ENCODE measurements at places on chromosomes 3 and 15.

GRCh38 chr15:100336061-100336460 is 5.7 kb downstream of the ADAMTS17 start:
- DNase-seq: no peak

- DNase-seq: peak; percentile 63
Observed at GRCh38 chr3:69094467-69095205, 9.9 kb downstream of the ARL6IP5 start.

DNA sequence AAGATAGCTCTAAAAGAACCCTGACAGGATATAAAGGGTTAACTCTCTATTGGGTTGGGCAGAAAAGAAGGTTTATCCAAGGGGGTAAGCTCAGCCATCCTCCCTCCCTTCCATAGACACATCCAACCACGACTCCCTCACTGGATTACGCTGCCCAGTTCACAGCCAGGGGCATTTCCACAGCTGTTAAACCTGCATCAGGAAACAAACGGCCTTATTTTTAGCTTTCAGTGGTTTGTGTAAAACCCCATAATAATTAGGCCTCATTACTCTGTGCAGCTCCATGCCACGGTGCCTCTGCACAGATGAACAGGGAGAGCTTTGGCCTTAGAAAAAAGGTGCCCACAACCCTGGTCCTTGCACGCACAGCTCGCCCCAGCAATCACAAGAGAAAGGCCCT is 110.6 kb downstream of the GABRB3 start:
- DNase-seq: no peak

GRCh38 chr15:87345961-87346360 is 910.6 kb downstream of the NTRK3 start:
- DNase-seq: no peak

- DNase-seq: no peak
Observed at GRCh38 chr3:124246949-124247348, 255.0 kb upstream of the ROPN1 start.

GRCh38 chr3:39130693-39131265 is 22.6 kb downstream of the CSRNP1 start:
- DNase-seq: no peak

DNA sequence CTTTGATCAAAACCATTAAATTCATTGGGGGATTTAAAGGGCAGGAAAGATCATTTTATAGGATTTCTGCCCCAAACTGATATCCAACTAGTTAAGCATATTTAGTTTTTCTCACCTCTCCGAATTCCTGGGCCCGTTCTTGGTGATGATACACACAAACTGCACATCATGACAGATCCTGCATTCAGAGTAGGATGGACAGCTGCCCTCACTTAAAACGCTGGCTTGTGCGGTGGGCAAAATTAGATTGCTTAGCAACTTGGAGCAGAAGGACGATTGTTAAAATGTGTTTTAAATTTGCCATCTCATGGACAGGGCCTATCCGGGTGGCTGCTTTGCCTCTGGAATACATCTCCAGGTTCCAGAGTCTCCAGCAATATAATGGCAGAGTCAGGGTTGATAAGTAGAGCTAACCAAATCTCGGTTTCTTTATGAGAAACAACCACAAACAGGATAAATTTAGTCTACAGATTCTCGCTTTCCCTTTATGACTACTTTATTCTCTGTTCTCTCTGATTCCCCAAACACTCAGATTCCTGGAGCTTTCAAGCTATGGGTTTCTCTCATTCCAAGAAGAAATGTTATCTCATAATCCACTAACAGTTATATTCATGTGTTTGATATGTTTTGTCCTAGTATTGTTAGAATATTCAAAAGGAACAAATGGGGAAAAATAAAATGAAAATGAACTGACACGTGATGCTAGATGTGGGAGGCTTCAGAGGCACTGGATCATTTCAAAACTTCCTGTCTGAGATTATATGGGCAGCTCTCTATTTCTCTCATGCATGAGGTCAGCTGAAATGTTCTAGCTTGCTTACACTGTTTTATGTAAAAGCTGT is 1014.1 kb upstream of the SEMA6D start:
- no peak for DNase-seq

DNA sequence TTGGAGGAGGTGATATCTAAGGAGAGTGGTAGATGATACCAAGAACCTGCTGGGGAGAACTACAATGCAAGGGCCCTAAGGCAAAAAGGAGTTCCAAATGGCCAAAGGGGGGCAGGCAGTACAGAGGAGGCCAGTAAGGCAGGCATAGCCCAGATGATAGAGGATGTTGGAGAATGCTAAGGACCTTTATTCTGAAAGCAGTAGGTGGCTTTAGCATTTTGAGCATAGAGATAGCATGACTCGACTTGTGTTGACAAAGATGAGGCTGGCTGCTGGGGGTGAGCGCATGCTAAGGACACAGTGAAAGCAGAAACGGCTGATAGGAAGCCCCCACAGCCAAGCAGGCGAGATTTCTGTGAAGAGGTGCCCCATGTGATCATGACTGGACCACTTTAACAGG is 419.3 kb downstream of the ERC2 start:
- DNase-seq: no peak

- peak; percentile 18 for DNase-seq
Observed at GRCh38 chr3:108527817-108528216, 17.4 kb upstream of the MYH15 start.

DNA sequence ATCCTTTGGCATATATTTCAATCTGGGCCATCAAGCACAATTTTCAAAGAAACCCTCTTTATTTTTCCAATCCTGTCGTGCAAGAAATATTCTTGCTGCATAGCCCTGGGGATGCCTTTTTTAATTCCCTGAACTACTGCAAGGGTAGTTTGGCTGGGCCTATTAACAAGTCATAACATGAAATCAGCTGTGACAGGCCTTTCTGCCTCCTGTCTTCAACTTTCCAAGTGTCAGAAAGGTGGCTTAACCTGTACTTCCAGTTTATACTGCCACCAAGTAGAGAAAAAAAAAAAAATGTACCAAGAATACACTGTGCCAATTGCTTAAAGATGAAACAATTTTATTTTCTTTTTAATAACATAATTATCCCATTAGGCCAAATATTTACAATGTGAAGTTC is 32.4 kb upstream of the SPPL2A start:
- no peak for DNase-seq

GRCh38 chr3:147521646-147522045 is 112.5 kb downstream of the ZIC1 start:
- DNase-seq: no peak

DNA sequence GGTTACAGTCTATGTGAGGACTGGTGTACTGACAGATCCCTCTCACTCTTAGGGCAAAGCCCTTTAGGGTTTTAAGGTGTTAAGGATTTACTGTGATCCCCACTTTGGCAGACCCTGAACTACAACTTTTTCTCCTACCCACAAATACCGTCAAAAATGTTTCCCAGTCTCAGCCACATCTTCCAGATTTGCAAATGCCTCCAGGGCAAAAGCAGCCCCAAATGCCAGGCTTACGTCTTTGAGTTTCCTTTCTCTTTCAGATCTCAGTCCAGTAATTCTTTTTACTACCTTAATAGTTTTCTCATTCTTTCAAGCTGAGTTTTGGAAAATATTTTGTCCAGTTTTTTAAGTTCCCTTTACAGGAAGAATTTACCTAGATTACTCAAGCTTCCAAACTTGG is 13.4 kb upstream of the ITGA11 start:
- no peak for DNase-seq

DNA sequence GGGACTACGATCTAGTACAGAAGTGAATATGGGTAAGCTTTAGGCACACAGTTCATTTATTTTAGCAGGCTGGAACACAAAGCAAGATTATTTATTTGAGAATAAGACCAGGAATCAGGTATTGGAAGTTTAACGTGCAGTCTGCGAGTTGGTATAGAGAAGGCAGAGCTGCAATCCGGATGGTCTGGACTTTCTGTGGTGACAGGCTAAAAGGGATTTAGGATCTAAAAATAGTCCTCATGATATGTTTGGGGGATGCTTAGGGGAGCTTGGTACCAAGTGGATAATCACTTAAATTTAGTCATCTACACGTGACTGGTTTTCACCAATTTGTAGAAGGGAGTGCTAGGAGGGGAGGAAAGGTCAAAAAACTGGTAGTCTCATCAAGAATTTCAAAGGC is 119.4 kb downstream of the DLG1 start:
- no peak for DNase-seq

DNA sequence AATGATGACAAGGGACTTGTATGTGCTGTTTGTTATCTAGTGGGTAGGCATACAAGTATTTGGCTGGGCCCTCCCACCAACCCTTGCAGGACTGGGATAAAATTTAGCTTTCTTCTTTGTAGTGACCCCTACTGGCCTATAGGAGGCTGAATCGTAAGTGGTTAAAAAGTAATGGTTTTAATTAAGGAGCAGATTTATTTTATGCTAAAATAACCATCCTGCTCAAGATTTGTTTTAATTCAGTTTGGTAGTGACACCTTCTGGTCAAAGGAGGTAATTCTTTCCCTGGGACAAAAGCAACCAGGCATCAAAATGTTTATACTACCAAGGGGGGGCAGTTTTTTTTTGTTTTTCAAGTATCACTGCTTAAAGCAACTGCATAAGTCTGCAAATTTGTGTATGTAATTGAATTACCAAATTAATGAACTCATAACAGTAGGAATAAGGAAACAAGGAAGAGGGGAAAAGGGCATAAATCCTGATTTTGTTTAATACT is 70.7 kb downstream of the TOP2B start:
- DNase-seq: peak; percentile 51

DNA sequence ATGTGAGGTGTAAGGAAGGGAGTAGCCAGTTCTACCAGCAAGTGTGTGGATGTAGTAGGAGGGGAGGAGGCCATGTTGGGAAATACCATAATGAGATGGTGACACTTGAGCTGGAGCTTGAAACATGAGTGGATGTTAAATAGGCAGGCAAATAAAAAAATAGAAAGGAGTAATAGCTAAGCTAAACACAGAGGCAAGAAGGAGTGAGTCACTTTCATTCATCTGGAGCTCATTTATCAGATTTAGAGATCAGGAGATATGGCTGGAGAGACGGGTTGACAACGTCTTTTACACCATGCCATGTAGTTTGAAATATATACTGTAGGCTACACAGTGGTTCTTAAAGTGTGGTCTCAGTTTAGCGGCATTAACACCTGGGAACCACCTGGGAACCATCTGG is 390.5 kb downstream of the DIPK2A start:
- no peak for DNase-seq

- DNase-seq: no peak
Observed at GRCh38 chr3:160702290-160702689, 25.3 kb downstream of the ARL14 start.

Data from suppressor macrophage treated with lipopolysaccharide for 4 hours (primary cell).